ENCODE measurements at places on chromosomes 5 and 9.

DNA sequence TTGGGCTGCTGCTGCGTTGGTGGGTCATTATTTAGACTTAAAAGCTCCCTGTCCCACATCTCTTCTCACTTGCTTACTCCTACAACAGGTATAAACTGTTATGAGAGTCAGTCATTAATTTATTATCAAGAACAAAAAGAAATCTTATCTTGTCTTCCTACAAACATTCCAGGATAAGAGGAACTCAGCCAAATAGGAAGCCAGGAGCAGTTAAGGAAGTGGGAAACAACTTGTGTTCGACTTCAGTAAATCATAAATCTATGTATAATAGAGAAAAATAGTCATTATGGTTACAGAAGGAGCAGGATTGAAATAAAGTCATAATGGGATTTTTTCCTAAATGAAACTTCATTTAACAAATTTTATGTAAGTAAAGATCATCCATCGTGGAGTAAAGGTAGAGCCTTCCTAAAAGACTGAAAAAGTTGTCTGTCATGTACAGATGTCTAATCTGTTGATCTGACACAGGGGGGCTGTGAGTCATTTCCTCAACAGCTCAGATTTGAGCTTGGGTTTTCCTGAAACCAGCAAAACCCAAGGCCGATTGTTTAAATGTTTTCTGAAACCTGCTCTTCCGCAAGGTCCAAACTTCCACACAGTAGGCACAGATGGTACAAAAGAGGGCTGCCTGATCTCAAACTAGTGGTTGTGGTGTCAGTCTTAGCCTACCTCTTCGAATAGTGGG is 25.3 kb upstream of the LRRTM2 start:
- no peak for DNase-seq

DNA sequence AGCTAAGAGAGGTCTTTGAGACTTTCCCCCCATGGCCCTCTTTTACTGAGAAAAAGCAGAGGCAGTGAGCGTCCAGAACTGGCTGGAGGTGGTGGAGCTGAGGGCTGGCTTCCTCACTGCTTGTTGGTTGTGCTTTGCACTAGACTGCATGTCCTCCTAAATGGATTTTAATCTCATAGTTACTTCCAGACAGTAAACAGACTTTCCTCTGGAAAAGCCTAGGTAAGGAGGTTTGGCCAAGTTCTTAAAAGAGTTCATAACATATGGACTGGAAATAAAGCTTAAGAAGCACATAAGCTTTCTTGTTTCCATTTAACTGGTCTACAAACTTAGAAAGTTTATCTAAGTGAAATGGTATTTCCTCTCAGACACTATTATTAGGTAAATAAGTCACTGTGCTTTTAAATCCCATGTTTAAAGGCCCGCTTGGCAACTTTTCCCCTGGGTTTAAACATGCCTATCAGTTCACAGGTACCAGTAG is 2.0 kb downstream of the ASPN start:
- DNase-seq = no peak

DNA sequence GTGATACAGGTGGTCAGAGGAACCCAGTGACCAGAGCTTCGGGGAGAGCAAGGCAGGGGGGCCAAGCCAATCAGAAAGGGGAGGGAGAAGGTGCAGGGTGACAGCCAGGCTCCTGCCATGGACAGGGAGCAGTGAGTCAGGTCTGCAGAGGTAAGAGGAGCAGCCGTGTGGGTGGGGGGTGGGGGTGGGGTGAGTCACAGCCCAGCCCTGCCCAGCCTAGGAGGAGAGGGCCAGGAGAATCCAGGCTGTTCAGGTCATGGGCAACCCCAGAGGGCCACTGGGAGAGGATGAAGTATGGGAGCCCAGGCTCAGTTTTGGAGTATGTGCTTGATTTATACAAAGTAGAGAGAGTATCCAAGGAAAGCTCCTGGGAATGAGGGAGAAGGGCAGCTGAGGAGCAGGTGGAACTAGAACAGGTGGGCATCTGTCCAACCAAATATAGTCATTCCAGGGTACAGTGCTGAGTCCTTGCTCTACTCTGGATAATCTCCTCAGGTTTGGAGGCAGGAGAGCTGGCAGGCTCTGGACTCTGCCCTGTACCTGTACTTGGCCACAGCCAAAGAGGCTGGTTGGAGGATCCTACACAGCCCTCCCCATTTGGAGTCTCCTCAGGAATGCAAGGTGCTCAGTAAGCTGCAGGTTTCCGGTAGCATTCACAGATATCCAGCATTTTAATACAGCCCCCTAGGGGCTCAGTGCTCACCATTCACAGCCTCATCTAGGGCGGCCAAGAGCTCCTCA is 1.6 kb downstream of the HBEGF start:
- DNase-seq = no peak

DNA sequence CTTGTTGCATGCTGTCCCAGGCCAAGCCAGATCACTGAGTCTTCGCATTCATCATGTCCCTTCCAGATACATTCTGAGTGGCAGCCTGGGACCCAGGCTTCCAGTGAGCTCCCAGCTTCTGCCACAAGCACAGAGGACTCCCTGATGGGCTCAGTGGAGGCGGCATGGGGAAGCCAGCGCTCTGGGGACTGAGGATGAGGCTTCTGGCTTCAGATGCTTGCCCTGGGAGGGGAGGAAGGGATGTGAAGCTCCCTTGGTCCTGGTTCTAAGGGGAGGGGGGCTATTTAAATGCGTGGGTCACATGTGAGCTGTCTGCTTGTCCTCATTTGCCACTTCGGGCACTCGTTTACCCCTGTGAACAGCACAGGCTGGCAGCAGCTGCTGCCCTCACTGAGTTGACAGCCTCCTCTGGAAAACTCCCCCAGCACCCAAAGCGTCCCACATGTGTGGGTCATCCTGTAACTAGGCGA is 174.0 kb downstream of the NR3C1 start:
- no peak for DNase-seq

- DNase-seq = no peak
Observed at GRCh38 chr9:114176624-114177291, 21.4 kb downstream of the COL27A1 start.

- DNase-seq = no peak
Observed at GRCh38 chr5:175715627-175716522, 58.0 kb downstream of the HRH2 start.

DNA sequence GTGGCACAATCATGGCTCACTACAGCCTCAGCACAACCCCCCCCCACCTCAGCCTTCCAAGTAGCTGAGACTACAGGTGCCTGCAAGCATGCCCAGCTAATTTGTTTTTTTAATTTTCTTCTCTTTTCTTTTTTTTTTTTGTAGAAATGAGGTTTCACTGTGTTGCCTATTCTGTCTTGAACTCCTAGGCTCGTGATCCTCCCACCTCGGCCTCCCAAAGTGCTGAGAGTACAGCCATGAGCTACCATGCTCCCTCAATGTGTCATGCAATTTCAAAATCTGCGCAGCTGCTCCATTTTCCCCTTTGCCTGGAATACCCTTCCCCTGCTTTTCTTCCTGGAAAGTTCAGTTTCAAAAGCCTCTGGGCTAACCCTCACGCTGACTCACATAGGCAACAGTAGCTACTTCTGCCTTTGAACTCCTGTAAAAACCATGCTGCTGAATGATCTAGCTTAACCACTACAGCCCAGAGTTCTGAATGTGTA is 71.0 kb upstream of the IL7R start:
- no peak for DNase-seq

DNA sequence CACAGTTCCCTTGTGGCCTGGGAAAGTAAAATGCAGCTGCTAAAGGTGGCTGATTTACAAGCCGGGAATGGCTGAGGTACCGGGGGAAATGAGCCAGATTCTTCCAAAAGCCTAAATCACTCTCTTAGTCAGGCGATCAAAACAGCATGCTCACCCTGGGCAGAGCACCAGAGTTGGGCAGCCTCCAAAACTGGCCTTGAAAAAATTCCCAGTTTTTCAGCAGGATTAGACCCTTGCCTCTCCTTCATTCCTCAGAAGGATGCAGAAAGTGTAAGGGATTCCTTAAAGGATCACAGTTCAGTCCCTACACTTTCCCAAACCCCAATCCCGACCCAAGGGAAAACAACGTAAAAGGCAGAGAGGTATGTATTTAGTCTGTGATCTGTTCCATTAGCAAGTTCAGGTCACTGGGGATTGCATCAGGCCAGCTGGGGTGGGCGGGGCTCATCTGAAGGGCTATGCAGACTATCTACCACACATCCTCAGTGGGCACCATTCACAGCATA is 16.9 kb downstream of the TMEM174 start:
- no peak for DNase-seq

DNA sequence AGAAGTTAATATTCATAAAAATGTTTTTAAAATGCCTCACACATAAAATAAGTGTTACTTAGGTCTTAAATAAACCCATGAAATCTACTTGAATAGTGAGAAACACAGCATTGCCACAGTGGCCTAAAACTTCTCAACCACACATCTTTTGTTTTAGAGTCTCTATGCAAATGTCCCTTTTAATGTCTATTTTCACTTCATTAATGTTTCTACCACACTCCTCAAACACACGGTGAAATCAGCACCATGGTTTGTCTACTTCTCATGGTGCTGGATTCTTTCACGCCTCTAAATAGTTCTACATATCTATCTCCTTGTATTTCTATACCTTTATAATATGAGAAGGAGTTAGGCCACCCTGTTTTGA is 111.2 kb downstream of the EDIL3 start:
- DNase-seq = no peak

- no peak for DNase-seq
Observed at GRCh38 chr5:10124287-10124686, 125.4 kb downstream of the ATPSCKMT start.

- no peak for DNase-seq
Observed at GRCh38 chr5:133993185-133993936, 11.4 kb downstream of the VDAC1 start.

GRCh38 chr5:160464466-160464797 is 42.8 kb downstream of the PTTG1 start:
- no peak for DNase-seq

DNA sequence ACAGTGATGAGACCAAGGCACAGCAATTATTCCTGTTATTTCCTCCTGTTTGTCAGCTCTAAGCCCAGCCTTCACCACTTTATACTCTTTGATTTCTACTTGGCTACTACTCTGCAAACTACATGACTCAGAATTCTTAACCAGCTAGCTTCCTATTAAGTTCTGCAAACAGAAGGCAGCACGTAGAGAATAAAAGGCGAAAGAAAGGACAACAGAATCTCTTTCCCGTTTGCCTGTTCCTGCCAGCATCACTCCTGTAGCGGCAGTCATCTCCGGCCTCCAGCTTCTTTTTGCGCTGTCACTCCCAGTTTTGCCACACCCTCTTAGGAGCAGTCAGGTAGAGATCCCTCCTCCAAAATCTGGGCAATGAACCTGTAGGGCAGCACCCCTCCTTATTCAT is 29.9 kb downstream of the DPYSL3 start:
- no peak for DNase-seq

- DNase-seq = no peak
Observed at GRCh38 chr9:137452006-137452760, 7.0 kb downstream of the NSMF start.

DNA sequence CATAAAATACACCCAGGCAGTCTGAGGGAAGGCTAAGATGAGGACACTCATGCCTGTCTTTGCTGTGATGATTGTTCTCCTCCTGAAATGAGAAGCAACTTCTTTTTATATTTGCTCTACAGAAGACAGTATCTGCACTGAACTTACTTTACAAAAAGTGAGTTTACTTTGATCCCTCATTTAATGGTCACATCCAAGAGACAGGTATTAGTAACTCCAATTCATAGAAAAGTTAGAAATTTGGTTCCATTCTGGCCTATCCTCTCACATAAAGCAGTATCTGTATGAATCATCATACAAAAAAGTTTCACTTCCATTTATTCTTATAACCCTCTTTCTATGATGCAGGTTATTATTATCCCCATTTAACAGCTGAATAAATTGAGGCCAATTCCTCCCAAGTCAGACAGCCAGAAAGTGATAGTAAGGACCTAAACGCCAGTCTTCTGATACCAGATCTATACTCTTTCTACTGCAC is 15.2 kb downstream of the TSTD2 start:
- DNase-seq = no peak

DNA sequence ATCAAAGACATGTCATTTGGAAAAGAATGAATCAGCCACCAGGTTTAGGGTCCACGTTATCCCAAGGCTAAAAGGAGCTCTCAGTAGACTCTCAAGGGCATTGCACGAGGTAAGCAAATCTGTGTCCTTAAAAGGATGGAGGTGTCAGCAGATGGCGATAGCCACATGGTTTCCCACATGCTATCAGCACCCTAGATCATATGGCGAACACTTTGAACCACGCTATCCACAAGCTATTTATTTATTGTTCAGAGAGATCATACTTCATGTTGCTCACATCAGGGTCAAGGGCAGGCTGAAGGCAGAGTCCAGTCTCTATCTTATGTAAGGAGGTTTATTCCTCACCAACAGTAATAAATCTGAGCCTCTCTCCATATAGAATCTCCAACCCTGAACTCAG is 43.7 kb downstream of the CDH6 start:
- DNase-seq = no peak

GRCh38 chr9:79213417-79214125 is 358.2 kb upstream of the TLE4 start:
- DNase-seq = no peak

All from stimulated activated CD8-positive, alpha-beta memory T cell treated with anti-CD3 and anti-CD28 coated beads, Interleukin-4, amount 100 ng/mL, for 4 hours (primary cell).